ENCODE measurements at places on chromosomes 7 and 10. TPM values are rescaled to one million over a fixed set of nuclear protein-coding genes. Genes with fewer than 3 reads are reported as not detected.

DNA sequence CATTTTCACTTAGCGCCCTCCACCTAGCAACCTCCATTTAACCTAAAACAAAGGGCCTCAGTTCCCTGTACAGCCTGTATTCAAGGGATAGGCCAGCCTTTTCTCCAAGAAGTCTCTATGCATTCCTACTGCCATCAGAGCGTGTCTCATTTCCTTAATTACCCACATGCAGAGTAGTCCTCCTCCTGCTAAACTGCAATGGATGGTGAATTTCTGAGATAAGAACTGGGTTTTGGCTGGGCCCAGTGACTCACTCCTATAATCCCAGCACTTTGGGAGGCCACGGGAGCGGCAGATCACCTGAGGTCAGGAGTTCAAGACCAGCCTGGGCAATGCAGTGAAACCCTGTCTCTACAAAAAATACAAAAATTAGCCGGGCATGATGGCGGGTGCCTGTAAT, 71.1 kb upstream of the GPR158 start:
- DNase-seq = no peak

- no peak for DNase-seq
Measured at GRCh38 chr10:69459893-69460575, 8.8 kb downstream of the TSPAN15 start.

The TMEM196 gene
- total RNA-seq = not detected

GRCh38 chr10:62437696-62438095, 63.5 kb downstream of the ZNF365 start:
- DNase-seq = no peak

- no peak for DNase-seq
Measured at GRCh38 chr7:103989785-103990767, 618 bp upstream of the RELN start.

DNA sequence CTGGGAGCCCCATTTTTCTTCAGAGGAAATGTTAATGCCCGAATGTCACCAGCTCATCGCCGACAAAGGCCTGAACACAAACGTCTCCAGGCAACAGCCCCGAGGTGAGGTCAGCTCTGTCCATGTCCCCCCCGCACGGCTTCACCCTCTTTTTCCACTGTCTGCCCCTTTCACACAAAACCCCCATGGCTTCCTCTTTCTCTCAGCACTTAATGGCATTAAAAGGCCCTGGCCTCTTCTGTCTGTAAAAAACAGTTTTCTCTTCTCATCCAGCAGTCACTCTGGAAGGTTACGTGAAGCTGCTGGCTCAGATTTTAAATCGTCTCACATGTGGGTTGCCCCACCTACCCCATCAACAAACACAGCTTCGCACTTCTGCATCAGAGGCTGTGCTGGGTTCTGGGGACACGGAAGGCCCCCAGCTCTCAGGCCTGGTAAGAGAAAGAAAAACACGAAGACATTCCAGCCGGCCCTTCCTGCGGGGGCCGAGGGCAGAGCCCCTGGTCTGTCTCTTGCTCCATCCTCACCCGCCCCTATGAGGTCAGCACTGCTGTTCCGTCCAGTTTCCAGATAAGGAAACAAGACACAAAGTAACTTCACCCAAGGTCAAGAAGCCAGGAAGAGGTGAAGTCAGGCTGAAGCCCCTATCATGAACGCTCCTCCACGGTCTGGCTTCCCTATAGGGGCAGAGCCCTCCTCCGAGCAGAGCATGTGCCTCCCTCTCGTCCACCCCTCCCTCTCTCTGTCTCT, 91.1 kb upstream of the PDGFA start:
- DNase-seq = no peak

DNA sequence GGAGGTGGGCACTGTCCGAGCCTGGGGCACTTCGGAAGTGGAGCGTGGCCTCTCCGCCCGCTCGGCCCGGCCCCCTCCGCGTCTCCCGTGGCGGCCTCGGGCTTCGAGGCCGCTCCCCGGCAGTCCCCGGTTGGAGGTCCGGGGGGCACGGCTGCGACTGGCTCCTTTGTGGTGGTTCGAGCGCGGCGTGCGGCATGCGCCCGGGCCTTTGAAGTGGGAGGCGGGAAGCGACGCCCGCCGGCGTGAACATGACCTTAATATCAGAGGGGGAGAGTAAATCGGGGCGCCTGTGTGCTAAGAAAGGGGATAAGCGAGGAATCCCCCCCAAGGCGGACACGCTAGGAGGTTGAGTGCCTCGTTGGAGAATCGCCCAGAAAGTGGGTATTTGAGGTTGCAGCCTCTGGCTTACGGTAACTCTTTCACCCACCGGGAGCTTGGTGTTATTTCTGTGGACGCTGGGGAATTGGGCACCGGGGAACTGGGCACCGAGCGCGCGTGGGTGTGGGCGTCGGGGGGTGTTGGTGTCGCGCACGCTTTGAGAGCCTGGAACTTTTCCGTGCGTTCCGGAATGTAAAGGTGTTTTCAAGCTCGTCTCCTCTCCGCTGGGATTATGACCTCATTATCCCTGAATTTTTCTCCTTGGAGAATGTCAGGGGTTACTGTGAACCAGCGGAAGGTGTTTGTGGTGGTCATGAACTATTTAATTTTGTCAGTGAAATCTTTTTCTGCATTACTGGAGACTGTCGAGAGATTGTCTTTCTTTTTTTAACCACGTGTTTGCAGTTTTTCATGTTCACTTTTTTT, 660 bp downstream of the SUV39H2 start:
- no peak for DNase-seq

DNA sequence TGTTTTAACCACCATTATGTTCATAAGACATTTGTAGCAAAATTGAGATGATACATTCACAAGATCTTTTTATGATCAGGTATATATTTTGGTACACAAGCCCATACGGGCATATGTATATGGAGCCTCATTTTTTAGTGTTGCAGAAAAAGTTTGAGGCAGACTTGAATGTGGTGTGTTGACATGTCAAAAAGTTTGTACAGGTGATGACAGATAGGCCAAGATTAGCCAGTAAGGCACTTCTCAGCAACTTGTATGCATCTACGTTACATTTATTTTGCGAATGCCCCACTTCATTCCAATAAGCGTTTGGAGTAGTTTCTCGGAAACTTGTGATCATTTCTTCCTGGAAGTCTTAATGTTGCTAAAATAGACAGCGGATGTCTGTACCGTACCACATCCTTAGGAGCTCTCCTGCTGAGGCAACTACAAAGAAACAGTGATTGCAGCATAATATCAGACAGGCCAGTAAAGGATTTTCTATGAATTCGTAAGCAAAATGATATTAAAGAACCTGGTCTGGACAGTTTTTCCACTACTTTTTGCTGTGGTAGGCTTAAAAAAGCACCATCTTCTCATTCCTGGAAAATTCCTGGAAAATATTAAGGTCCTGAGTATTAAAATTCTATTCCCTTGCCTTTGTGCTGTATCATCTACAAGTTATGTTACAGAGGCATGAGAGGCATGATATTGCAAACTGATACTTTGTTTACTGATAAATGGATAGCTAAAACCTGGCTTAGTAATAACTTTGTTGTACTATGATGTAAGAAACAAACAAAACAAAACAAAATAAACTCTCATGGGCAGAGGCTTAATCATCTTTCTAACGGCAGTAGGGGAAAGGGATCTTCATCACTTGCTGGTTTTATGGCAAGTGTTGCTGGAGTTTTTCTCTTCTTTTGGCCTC, 153.6 kb downstream of the HDAC9 start:
- no peak for DNase-seq

DNA sequence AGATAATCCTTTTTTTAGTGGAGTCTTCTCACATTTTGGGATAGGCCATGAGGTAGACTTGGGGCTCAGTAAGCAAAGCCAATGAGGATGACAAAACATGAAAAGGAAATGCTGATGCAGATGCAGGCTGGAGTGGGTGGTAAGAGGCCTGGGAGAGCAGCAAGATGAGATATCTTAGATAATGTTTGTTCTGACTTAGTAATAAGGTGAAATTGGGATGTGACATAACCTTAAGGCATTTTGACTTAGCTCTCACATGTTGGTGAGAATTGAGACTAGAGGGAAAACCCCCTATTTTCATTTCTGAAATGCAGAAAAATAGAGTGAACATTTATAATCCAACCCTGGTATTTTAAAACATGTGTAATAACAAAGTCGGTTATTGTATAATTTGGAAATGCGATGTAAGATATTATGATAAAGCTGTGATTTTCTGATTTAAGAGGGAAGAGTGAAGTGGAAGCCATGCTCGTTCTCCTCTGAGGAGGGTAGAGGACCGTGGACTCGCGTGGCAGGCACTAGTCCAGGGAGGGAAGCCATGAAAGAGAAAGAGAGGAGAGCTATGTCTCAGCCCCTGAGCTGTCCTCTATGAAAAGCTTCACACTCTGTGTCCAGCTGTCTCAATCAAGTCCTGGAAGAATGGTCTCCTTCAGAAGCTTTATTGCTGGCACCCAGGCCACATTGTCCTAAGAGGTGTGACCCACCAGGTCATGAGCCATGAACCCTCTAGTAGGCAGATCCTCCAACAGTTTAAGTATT, 57.3 kb downstream of the ST7 start:
- DNase-seq = no peak

GRCh38 chr10:109633846-109634245, 289.5 kb downstream of the XPNPEP1 start:
- DNase-seq = no peak

DNA sequence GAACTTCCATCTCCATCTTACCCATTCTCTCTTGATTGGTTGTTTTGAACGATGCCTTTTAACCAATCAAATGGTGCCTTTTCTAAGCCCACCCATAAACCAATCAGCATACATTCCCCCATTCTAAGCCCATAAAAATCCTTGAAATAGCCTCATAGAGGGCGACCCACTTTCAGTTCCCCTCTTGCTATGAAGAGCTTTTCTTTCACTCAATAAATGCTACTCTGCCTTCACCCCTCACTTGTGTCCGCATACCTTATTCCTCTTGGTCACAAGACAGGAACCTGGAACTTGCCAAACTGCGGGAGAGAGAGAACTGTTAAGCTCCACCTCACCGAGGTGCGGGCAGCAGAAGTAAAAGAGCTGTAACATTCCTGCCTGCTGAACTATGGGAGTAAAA, 1602.0 kb upstream of the LRRTM3 start:
- DNase-seq = no peak

DNA sequence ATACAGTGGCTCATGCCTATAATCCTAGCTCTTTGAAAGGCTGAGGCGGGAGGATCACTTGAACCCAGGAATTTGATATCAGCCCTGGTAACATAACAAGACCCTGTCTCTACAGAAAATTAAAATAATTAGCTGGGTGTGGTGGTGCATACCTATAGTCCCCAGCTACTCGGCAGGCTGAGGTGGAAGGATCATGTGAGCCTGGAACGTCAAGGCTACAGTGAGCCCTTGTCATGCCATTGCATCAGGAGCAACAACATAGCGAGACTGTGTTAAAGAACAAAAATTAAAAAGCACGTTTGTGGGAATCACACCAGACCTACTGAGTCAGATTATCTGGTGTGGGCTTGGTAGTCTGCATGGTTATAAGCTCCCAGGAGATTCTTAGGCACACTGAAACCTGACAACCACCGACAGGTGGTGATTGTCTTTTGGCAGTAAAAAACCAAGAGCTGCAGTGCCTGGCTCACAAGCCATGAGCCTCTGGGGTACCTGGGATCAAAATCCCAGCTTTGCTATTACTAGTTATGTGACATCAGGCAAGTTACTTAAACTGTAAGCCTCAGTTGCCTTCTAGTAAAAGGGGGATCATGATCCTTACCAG, 146.9 kb downstream of the SND1 start:
- no peak for DNase-seq

The LIPF gene
- total RNA-seq = not detected

GRCh38 chr7:3067606-3068380, 24.1 kb upstream of the CARD11 start:
- DNase-seq = no peak

- DNase-seq = no peak
Measured at GRCh38 chr10:73799899-73800559, 11.4 kb downstream of the NDST2 start.

The EN2 gene
- total RNA-seq = not detected

DNA sequence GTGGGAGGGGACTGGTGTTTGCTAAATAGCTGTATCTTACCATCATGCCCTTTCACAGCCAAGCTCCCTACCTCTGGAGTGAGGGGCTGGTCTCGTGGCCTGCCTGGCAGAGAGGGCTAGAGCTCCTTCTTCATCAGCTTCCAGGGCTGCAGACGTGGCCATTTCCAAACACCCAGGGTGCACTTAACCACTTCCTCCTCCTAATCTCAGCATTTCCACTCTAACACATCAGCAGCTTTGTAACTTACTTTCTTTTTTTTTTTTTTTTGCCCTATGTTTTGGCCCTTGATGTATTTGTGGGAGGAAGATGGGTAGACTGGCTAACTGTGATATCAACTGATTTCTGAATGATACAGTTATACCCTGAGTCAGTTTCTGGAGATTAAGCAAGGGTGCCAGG, 27.4 kb downstream of the LRRC4 start:
- DNase-seq = no peak

GRCh38 chr7:141039376-141039775, 24.6 kb upstream of the MRPS33 start:
- no peak for DNase-seq

The ZNF3 gene
- 42.3 TPM for total RNA-seq

- DNase-seq = no peak
Measured at GRCh38 chr10:101063050-101063525, 1.3 kb downstream of the KAZALD1 start.

The SYT15B gene
- not detected for total RNA-seq

The ADARB2 gene
- 0.18 TPM for total RNA-seq

- DNase-seq = no peak
Measured at GRCh38 chr7:151599401-151600227, 79.9 kb upstream of the RHEB start.

DNA sequence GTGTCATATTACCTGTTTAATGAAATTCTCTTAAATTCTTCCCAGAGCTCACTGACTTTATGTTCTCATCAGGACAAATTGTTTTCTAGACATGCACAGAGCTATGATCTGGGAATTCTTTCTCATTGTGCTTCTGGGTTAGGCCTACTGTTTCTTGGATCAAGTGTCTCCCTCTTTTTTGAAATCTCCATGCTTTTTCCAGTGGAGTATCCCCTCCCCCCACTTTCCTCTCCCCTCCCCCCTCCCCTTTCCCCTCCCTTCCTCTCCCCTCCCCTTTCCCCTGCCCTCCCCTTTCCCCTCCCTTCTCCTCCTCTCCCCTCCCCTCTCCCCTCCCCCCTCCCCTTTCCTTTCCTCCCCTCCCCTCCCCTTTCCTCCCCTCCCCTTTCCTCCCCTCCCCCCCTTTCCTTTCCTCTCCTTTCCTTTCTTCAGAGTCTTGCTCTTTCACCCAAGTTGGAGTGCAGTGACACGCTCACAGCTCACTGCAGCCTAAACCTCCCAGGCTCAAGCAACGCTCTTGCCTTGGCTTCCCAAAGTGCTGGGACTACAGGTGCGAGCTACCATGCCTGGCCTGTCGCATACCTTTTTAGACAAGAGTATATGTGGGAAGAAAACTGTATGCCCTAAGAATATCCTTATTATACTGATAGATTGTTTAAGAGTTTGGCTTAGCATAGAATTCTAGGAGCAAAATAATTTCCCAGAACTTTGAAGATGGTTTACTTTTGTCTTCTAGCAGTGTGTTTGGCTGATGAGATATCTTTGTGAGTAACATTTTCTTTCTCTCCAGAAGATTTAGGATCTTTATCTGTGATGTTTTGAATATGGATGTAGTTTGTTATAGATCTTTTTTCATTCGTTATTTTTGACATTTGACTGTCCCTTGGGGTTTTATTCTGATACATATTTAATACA, 2.5 kb downstream of the DYNC2I1 start:
- DNase-seq = no peak
